ENCODE measurements at places on chromosomes 7 and 10. TPM values are rescaled to one million over a fixed set of nuclear protein-coding genes. Genes with fewer than 3 reads are reported as not detected.

ACTL6B gene
- polyA plus RNA-seq: 15.7 TPM

LRRC61 gene
- 0.67 TPM for polyA plus RNA-seq

CPN1 gene
- polyA plus RNA-seq: not detected

TUBGCP2 gene
- polyA plus RNA-seq: 31.8 TPM

IQUB gene
- polyA plus RNA-seq: 0.34 TPM

TSPAN13 gene
- 258 TPM for polyA plus RNA-seq

NUTM2B gene
- not detected for polyA plus RNA-seq

HKDC1 gene
- 1.6 TPM for polyA plus RNA-seq

CCL26 gene
- polyA plus RNA-seq: 2.1 TPM

ZNF365 gene
- 21.0 TPM for polyA plus RNA-seq

PAPOLB gene
- polyA plus RNA-seq: not detected

DRGX gene
- 0.25 TPM for polyA plus RNA-seq

MBL2 gene
- not detected for polyA plus RNA-seq

C10orf143 gene
- 0.32 TPM for polyA plus RNA-seq

ALOX5 gene
- 0.27 TPM for polyA plus RNA-seq

STEAP1 gene
- 24.3 TPM for polyA plus RNA-seq

THSD7A gene
- polyA plus RNA-seq: 40.7 TPM

UTF1 gene
- polyA plus RNA-seq: not detected

PRSS1 gene
- not detected for polyA plus RNA-seq

GDF10 gene
- polyA plus RNA-seq: 32.1 TPM

POLL gene
- 1.5 TPM for polyA plus RNA-seq

MGAM2 gene
- polyA plus RNA-seq: not detected

SVIL gene
- 64.4 TPM for polyA plus RNA-seq

VSIR gene
- not detected for polyA plus RNA-seq

TRIM73 gene
- polyA plus RNA-seq: 0.27 TPM

ZNF511 gene
- polyA plus RNA-seq: 9.9 TPM

SAMD9L gene
- polyA plus RNA-seq: 4.4 TPM

SFTPA1 gene
- not detected for polyA plus RNA-seq

NPC1L1 gene
- not detected for polyA plus RNA-seq

TACC2 gene
- polyA plus RNA-seq: 25.7 TPM

ZNF37A gene
- polyA plus RNA-seq: 14.8 TPM

TMEM168 gene
- 10.7 TPM for polyA plus RNA-seq

CALCR gene
- not detected for polyA plus RNA-seq

NYAP1 gene
- not detected for polyA plus RNA-seq

FAM241B gene
- polyA plus RNA-seq: 18.0 TPM

CCNY gene
- 15.1 TPM for polyA plus RNA-seq

ANKRD16 gene
- 3.3 TPM for polyA plus RNA-seq

BAG3 gene
- polyA plus RNA-seq: 29.2 TPM

SPAM1 gene
- polyA plus RNA-seq: not detected

All from Purkinje cell (primary cell).